ENCODE measurements at places on chromosomes 7 and 10. TPM values are rescaled to one million over a fixed set of nuclear protein-coding genes. Genes with fewer than 3 reads are reported as not detected.

LIPM gene
- not detected for total RNA-seq

MRLN gene
- total RNA-seq, result not detected

TMEM225B gene
- 1.7 TPM for total RNA-seq

TYW1B gene
- total RNA-seq, result 3.3 TPM

SFTPA2 gene
- total RNA-seq, result not detected

OPN1SW gene
- not detected for total RNA-seq

ARHGAP22 gene
- total RNA-seq, result not detected

PPP1R17 gene
- total RNA-seq, result not detected

RAB19 gene
- 4.6 TPM for total RNA-seq

OIT3 gene
- total RNA-seq, result not detected

ANKRD61 gene
- total RNA-seq, result not detected

GRCh38 chr7:117083648-117084047 lies 130.3 kb downstream of the ST7 start:
- DNase-seq, result no peak

- no peak for DNase-seq
Observed at GRCh38 chr10:1933215-1933614, 195.9 kb upstream of the ADARB2 start.

DNA sequence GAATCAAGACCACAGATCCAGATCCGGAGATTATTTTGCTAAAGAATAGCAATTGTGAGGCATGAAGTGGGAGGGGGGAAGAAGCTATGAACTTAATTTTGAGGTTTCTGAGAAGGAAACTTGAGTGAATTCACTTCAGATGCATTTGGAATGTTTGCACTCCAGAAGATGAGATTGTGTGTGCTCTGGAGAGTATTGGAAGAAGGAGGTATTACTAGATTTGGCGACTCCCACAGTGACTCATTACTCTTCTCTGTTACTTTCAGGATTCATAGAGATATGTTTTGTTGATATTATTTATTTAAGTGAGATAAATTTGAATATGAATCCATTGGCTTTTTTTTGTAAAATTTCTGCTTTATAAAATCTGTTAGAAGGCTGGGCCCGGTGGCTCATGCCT lies 80.7 kb downstream of the ANKRD30A start:
- no peak for DNase-seq

GRCh38 chr10:103605359-103606096 lies 112.0 kb downstream of the NEURL1 start:
- DNase-seq, result peak; percentile 60

DNA sequence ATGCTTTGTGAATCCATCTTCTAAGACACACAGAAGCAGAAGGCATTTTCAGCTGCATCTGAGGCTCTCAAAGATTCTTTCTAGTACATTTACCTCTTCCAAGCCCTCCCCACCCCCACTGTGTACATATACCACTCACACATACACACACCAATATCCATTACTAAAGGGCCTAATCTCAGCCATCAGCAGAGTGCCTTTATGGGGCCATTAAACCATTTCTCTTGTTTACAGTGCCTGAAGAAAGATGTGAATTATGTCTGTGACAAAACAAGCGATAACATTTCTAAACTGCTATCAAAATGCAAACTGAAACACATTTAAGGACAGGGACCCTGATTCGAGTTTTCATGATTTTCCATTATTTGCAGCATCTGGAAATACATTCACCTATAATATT lies 40.0 kb downstream of the ETV1 start:
- no peak for DNase-seq

DNA sequence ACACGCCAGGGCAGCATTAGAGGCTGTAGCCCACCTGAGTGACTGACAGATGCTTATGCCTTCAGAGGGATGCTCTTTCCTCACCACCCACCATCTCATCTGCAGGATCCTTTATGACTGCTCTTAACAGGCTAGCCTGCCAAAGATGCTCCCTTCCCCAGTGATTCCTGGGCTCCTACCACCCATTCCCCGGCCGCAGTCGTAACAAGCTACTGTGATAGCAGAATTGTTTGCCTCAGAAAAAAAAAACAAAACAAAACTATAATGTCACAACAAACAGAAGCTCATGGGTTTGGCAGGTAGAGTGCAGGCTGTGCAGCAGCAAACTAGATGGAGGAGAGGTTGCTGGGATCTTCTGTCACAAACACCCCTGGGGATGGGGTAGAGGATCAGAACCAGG lies 343.9 kb upstream of the ZMIZ1 start:
- DNase-seq, result no peak

- DNase-seq, result no peak
Observed at GRCh38 chr7:123649964-123650363, 5.7 kb upstream of the LMOD2 start.

GRCh38 chr7:101952355-101953247 lies 135.2 kb downstream of the CUX1 start:
- DNase-seq, result peak; percentile 10

GRCh38 chr10:132335189-132336063 lies 3.4 kb downstream of the LRRC27 start:
- no peak for DNase-seq

DNA sequence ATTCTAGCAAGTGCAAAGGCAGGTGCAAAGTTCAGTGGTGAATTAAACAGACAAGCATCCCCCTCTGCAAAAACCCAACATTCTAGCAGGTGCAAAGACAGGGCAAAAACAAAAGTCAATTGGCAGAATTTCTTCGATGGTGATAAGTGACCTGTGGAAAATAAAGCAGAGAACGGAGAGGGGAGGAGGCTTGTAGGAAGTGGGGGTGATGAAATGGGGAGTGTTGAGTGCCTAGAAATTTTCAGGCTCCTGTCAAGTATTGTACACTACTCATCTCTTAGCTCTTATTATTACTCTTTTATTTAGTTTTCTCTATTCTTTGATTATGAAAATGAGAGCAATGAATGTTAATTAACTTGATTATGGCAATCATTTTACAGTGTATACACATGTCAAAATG lies 2.4 kb upstream of the CD36 start:
- DNase-seq, result no peak

DNA sequence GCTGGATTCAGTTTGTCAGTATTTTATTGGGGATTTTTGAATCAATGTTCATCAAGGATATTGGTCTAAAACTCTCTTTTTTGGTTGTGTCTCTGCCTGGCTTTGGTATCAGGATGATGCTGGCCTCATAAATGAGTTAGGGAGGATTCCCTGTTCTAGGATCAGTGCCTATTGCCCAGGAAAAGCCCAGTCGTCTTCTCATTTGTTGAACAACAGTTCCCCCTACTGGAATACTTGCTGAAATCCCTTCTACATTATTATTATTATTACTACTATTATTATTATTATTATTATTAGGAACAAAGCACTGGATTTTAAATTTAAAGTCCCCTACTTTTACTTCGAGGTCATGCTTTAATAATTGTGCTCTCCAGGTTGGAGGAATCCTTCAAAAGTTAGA lies 528.9 kb downstream of the MAGI2 start:
- no peak for DNase-seq

GRCh38 chr7:134780166-134780828 lies 863 bp downstream of the CALD1 start:
- no peak for DNase-seq

- no peak for DNase-seq
Observed at GRCh38 chr7:73954181-73954580, 73.8 kb upstream of the ELN start.

GRCh38 chr7:20141666-20142065 lies 75.5 kb downstream of the MACC1 start:
- no peak for DNase-seq

- DNase-seq, result no peak
Observed at GRCh38 chr10:27713941-27714340, 31.7 kb downstream of the MKX start.

- peak; percentile 27 for DNase-seq
Observed at GRCh38 chr7:55086413-55087201, 67.8 kb downstream of the EGFR start.
